HAP-1 (cell line): ENCODE measurements at places on chromosomes 2 and 18.

GRCh38 chr2:191318037-191318728 lies 73.0 kb downstream of the MYO1B start:
- no peak for DNase-seq

- DNase-seq = no peak
These were observed 89.7 kb upstream of the SEC11C start for GRCh38 chr18:59049721-59050660.

- DNase-seq = no peak
These were observed 603.8 kb upstream of the LINC00305 start for GRCh38 chr18:64752707-64753106.

- no peak for DNase-seq
These were observed 534.6 kb downstream of the CCDC85A start for GRCh38 chr2:56718413-56718812.

DNA sequence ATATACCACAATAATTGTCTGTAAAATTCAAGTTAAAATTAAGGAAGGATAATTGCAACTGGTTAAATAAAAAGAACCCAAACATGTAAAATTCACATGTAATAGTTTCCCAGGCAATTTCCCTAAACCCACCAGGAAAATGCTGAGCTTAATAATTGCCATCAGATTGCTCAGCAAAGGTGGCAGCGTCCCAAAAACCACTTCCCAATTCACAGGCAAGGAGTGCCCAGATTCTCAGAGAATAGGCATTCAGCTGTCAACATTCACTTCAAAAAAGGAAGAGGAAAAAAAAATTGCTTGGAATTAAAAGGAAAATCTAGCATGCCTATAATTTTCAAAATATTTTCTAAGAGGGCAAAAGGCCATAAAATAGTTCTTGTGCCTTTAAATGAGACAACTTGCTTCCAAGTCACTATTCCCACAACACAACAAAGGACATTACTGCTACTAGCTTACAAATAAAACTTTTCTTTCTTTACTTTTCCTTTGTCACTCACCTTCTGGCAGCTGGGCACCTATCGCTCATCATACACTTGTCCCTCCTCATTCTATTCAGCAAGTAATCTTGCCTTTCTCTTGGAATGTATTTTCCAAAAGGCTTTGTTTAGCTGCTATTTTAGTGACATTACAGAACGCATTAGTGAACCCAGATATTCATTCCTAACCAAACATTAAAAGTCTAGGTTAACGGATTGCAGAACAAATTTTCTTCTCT lies 15.2 kb downstream of the SRBD1 start:
- peak; percentile 70 for DNase-seq

- DNase-seq = no peak
These were observed 105.3 kb downstream of the PAX3 start for GRCh38 chr2:222193328-222193983.

DNA sequence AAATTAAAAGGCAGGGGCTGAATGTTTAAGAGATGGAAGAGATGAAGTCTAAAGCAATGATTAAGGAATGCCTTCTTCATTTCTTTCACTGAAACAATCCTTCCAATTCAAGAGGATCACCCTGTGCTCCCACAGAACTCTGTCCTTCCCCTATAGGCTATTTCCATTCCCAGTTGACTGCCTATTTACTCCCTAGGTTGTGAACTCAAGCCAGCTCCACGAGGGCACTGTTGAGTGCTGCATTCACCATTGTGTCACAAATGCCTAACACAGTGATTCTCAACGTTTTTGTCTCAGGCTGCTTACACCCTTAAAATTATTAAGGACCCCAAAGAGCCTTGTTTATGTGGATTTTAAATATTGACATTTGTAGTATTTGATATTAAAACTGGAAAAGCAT lies 112.4 kb downstream of the AOX1 start:
- DNase-seq = no peak

- DNase-seq = no peak
These were observed 82.0 kb downstream of the DCDC2C start for GRCh38 chr2:3785220-3785889.

DNA sequence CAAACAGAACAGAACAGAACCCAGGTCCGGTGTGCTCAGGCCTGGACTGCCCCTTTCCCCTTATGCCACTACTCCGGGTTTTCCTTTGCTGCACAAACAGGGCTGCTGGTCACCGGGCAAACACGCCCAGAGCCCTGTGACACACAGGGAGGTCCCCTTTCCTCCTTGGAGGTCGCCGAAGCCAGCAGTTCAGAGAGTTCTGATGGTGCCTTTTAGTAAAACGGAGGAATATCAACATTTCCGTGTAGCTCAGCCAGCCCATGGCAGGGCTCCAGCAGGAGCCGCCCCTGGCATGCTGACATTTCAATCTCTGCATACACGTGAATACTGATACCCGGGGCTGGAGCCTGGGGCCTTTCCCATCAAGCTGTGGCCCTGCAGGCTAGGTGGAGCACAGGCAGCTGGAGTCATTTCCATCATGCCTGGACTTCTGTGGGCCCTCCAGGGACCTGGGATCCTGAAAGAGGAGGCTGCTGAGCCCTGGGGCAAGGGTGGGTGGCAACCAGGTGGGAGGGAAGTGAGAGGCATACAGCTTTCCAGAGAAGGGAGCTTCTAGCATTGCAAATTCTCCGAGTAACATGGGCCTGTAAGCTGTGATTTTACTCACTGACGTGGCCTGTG lies 91.4 kb upstream of the PXDN start:
- DNase-seq = no peak

DNA sequence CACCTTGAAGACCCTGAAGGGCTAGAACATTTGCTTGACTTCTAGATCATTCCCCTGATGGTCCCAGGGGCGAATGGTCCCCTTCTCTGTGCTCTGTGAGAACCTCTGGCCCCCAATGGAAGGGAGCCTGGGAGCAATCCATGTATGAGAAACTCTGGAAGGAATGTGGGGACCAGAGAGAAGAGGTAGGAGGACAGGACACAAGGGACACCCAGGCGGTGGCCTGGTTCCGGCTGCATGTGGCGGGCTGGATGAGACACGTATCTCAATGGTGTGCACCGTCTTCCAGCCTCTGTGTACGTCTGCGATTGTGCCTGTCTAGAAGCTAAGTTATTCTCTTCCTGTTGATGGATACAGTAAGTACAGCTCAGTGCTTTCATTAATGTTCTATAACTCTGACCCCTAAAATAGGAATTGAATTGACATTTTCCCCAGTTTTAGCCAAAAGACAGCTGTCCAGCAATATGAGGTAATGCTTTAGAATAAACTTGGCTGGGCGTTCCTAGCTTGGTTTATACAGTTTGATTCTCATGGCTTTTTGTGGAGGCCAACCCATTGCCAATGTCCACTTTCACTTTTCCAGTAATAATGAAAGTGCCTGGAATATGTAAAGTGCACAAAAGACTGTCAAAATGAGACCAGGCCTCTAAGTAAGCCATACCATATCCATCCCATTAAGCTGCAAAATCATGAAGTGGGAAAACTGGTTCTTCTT lies 30.1 kb upstream of the COPS8 start:
- DNase-seq = no peak

- DNase-seq = no peak
These were observed 654.1 kb upstream of the SYT4 start for GRCh38 chr18:43931439-43931838.

DNA sequence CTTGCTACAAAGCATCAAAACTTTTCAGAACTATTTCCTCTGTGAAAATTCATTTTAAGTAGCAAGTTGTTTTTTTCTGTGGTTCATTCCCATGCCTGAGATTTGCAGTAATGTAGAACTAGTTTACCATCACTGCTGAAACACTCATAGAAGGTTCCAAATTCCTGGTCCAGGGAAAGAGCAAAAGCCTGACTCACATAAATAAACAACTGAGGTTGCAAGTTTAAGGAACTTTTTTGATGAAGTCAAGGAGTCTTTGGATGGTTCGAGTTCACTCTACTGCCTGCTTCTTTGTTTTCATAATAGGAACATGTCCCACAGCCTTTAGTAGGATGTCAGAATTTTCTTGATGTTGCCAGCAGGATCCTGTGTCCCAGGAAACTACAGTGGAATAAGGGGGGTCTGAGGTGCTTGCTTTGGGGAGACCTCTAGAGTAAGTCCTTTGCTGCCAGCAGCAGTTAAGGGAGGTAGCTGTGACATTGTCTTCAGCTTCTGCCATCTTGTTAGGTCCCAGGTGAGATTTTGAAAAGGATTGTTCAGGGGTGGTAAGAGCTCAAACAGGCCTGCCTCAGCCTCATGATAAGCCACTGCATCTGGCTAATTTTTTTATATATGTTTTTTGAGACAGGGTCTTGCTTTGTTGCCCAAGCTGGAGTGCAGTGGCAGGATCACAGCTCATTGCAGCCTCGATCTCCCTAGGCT lies 43.9 kb downstream of the ACSL3 start:
- no peak for DNase-seq

GRCh38 chr2:234075947-234076346 lies 25.4 kb downstream of the SPP2 start:
- DNase-seq = no peak

DNA sequence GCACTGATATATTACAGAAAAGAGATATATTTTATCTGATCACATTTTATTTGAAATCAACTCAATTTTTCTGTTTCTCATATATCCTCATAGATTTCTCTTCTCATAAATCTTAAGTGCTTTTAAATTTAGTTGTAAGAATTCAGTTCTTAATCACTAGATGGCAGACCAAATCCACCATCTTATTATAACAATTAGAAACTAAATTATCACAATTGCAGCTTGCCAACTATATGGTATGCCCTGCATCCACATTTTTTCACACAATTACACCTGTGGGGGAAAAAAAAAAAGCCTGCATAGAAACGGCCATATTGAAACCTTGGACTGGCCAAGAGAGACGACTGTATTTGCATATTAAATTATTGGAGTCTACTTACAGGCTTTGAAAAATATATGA lies 64.4 kb downstream of the COL5A2 start:
- DNase-seq = peak; percentile 19

DNA sequence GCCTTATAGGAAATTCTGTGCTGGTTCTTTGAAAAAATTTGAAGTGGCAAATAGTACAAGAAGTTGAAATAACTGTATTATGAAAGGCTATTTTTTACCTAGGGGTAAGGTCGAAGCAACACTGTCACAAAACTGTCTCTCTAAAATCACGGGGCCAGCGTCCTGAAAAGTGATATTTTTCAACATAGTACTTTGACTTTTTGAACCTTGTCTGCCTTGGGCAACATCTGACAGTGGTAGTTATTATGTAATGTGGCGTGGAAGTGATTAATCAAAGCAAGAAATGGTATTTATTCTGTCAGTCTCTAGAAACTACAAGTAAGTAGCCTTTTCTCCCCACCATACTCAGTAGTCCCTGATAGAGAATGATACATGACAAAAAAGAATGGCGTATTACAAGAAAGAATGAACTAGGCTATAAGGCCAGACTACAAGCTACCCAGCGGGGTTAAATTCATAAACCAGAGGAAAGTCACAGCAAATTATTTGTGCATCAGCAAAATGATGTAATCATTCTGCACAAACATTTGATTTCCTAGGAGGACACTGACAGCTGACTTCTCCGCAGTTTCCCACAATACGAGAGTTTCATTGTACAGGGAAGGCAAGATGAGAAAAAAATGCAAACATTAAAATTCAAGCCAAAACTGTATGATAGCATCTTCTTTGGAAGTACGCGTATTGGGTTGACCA lies 9.8 kb downstream of the GEN1 start:
- no peak for DNase-seq

GRCh38 chr2:64751286-64752260 lies 97.9 kb upstream of the SERTAD2 start:
- DNase-seq = peak; percentile 64

GRCh38 chr2:189517847-189518535 lies 62.6 kb downstream of the SLC40A1 start:
- DNase-seq = no peak

GRCh38 chr18:37671119-37671518 lies 105.5 kb upstream of the CELF4 start:
- DNase-seq = no peak

- no peak for DNase-seq
These were observed 33.9 kb downstream of the SLC4A3 start for GRCh38 chr2:219661197-219661954.

DNA sequence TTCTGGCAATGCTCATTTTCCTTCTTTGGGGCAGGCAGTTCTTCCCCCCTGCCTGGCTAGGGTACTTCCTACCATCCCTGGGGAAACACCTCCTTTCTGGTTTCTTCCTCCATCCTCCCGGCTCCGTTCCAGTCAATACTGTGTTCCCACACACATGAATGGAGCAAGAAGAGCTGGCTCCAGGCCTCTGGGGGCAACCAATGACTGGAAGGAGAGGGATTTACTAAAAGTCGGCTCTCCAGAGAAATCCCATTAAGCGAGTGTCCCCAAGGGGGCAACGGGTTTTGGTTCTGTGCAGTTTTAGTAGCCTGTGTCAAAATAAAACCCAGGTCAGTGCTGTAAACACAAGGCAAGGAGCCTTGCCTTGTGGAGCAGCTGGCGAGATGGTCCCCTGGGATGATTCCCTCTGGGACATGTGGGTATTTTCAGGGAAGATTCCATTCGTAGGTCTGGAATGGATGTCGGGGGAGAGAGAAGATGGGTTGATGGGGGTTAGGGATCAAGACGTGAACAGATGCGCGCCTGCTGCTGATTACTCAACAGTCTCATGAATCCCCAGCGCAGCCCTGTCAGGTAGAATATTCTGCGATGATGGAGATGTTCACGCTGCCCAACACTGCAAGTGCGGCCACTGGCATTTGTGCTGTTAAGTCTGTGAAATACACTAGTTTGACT lies 32.0 kb downstream of the EMILIN2 start:
- DNase-seq = no peak

- DNase-seq = no peak
These were observed 364.9 kb downstream of the ANAPC1 start for GRCh38 chr2:111519071-111519470.

- no peak for DNase-seq
These were observed 341.4 kb downstream of the TNS1 start for GRCh38 chr2:217661378-217661777.

DNA sequence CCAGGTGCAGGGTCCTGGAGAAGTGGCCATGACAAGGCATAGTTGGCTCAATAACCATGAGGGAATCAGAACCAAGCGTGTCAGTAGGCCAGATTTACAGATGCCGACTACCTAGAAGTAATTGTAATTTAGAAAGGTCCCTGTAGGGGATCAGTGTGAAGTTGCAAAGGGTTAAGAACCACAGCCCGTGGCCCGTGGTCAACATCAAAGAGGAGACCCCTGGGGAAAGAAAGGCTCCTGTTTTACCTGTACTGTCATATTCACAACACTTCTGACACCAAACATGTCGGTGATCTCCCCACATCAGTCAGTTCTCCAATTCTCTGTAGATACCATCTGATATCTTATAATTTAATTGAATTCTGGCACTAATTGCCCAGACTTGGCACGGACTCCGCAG lies 31.0 kb downstream of the SP100 start:
- no peak for DNase-seq
